ENCODE measurements at places on chromosomes 5 and 9.

- peak; percentile 54 for DNase-seq
Observed at GRCh38 chr9:78031893-78032729, 500 bp upstream of the GNAQ start.

DNA sequence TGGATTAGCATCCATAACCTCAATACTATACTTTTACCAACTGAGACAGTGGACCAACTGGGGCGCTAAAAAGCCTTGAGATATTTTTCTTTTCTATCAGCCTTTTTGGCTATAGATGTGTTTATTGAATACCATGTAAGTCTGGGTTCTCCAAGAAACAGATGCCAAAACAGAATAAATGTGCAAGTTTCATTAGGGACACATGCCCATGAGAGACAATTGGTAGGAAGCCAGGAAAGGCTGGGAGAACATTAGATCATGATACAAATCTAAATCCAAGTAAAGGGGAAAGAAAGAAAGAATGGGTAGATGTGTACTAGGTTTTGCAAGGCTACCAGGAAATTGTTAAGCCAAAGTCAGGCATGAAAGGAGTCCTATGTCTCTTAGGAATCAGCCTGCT is 152.5 kb downstream of the KCTD16 start:
- no peak for DNase-seq

DNA sequence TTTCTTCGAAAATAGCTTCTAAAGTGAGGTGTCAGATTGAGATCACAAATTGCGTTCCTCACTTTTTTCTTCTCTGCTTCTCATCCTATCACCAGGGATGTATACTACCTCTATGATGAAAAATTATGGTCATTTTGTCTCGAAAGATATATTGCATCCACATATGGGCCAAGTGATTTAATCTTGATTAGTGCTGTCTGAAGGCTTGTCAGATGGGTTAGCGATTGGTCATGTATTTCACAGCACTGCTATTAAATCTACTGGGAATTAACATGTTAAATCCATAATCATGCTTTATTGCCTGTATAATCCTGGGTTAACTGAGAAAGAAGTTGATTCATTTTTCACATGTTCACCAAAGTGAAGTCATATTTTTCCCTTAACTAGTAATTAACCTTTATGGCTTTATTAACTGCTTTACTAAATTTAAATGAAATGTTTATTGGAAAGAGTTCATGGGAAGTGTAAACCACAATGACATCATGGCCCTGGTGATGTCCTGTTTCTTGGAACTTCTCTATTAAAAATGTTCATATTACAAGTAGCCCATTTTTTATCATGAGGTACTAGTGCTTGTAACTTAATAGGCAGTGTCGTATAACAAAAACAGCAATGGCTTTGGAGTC is 193.3 kb downstream of the SMC2 start:
- no peak for DNase-seq

DNA sequence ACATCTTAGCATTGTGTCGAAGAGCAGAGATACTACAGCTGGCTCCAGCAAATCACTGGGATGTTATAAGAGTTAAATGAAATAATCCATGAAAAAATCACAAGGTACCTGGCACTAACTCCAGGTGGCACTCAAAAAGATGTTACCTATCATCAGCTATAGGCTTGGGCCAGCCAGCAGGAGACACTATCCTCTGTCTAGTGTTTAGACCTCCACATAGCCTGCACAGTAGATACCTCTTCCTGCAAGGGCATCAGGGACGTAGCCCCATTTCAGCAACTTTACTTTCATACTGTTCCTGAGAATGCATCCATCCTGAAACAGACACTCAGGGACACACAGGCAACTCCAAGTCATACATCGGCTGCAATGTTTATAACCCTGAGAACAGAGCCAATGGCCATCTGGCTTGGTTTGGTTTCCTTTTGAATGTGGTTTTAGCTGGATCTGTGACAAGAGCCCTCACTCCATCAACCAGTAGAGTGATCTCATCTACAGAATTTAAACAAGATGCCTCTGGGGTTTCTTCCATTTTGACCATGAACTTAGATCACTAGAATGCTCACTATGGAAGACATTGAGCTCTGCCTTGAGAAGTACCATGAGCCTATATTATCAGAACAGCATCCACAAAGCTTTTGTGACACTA is 69.9 kb downstream of the TLE1 start:
- peak; percentile 72 for DNase-seq

DNA sequence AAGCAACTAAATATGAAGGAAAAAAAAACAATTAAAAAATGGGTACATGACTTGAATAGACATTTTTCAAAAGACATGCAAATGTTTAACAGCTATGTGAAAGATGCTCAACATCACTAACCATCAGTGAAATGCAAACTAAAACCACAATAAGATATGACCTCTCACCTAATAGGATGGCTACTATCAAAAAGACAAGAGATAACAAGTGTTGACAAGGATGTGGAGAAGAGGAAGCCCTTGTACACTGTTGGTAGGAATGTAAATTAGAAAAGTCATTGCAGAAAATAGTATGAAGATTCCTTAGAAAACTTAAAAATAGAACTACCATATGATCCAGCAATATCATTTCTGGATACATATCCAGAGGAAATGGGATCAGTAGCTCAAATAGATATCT is 324.7 kb upstream of the TLE4 start:
- no peak for DNase-seq

- DNase-seq = peak; percentile 49
Observed at GRCh38 chr9:5450359-5451091, at the start of gene CD274. Gene CD274 (plus strand): TSS chr9:5450542. CDS start chr9:5456114, 5,572 bp downstream.

DNA sequence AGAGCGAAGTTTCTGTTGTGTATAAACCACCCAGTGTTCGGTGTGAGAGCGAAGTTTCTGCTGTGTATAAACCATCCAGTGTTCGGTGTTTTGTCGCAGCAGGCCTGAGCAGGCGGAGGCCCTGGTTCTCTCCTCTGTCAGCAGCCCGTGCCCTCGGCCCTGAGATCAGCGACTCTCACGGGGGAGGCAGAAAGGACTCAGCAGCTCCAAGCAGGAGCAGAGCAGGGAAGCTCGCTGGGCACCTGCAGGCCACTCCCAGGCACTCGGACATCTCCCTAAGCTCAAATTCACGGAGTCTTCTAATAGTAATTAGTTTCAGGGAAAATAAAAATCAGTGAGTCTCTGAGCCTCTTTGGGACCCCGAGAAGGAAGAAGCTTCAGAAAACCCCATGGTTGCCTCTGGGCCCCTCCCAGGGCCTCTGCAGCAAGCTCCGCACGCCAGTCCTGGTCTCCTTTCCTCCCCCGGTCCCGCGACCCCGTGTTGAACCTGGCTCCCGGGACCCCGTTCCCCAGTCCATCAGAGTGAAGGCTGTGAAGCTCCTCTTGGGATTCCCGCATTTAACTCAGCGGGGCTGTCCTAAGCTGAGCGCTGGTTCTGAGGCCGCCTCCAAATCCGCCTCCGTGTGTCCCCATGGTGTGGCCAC is 81.9 kb upstream of the ADAMTS2 start:
- DNase-seq = no peak

DNA sequence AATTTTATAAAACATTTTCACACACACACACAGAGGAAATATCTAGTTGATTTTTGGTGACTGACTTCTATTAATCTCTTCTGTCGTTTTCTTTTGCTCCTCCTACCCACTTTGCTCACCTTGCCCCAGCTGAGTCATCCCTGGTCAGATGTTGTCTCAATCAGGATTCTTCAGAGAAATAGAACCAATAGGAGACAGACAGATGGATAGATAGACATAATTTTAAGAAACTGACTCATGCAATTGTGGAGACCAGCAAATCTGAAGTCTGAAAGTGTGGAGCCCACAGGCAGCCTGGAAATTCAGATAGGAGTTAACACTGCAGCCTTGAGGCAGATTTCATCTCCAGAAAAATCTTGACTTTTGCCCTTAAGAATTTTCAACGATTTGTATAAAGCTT is 37.0 kb upstream of the PIK3R1 start:
- DNase-seq = no peak

- no peak for DNase-seq
Observed at GRCh38 chr9:123637945-123638634, 282.1 kb downstream of the CRB2 start.

DNA sequence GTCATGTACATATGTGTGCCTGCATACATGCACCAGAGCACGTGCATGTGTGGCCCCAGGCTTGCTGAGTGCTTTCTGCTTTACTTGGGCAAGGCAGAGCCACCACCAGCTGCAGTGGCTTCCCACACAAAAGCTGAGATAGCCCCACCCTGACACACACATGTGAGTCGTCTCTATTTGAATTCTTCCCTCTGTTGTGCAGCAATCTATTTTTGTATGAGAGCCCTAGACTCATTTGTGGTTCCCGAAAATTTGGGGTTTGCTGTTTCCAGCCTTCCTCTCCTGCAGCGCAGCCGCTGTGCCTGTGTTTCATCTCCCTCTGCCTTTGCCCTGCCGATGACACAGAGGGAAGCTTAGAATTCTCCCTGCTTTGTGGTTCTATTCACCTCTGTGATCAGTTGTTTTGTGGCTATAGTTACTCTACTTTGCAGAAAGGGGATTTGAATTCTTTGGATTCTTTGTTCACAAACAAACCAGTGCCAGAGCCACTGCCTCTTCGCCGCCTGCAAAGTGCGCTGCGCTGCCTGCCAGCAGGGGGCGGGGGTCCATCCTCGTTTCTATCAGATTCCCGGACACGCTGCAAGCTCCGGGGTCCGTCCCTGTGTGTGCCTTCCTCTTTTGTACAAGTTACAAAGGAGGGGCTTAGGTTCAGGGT is 95.8 kb upstream of the DAP start:
- peak; percentile 44 for DNase-seq

- DNase-seq = no peak
Observed at GRCh38 chr9:99866398-99866797, 40.1 kb upstream of the STX17 start.

DNA sequence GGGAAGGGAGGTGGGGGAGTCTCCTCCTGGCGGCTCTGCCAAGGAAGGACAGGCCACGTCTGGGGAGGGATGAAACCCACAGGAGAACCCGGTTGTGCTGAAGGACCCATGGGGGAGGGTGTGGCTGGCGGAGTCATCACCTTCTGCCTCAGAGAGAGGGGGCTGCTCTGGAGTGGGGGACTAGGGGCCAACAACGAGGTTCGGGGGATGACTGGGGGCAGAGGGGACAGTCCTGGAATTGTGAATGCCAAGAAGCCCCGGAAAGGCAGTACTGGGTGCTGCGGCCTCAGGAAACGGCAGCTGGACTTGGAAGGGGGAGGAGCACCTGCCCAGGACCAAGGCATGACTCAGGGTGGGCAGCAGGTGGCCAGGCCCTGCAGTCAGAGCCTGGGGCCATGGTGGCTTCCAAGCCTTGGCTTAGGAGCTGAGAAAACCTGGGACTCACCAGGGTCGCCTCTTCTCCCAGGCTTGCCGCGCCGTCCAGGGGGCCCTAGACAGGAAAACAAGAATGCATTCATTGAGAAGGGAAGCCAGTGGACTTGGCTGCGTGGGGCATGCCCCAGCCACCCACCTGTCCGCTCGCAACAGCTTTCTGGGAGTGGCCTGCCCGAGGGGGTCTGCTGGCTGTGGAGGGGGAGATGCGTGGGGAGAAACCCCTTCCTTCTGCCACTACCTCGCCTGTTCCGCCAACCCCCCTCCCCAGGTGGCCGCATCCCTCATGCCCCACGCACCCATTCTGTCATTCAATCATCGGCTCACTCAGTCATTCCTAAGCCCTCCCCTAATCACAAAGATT is 74.0 kb upstream of the PHYKPL start:
- no peak for DNase-seq

- peak; percentile 79 for DNase-seq
Observed at GRCh38 chr5:103450333-103451061, 112.1 kb downstream of the NUDT12 start.

- no peak for DNase-seq
Observed at GRCh38 chr9:106596984-106597383, 266.0 kb upstream of the ZNF462 start.

GRCh38 chr5:54545796-54546195 is 28.2 kb downstream of the SNX18 start:
- no peak for DNase-seq

DNA sequence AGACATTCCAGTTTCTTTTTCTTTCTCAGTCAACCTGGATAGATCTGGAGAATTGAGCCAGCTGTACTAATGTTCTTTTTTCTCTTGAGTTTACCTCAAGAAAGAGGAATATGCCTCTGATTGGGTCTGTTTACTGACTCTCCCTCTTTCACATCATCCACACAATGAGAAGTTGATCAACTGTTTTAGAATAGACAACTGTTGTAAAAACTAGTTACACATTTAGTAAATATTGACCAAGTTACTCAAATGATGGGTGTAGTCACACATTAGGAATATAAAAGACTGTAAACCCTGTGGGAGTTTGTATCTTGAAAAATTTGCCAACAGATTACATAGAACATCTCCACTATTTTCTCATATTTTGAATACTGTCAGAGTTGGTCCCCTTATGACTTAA is 330.8 kb downstream of the FER start:
- no peak for DNase-seq

Data from BJ (cell line).